Fibroblast of lung (primary cell): ENCODE measurements at places on chromosomes 3 and 15. TPM values are rescaled to one million over a fixed set of nuclear protein-coding genes. Genes with fewer than 3 reads are reported as not detected.

The GXYLT2 gene
- 13.7 and 25.9 TPM in 2 replicates for polyA plus RNA-seq

The SEMA5B gene
- polyA plus RNA-seq: not detected in 2 replicates

The SI gene
- not detected in 2 replicates for polyA plus RNA-seq

The ATP13A4 gene
- 0.01 and 0.10 TPM in 2 replicates for polyA plus RNA-seq

The MYD88 gene
- 22.1 and 27.9 TPM in 2 replicates for polyA plus RNA-seq

The CHRFAM7A gene
- polyA plus RNA-seq: 0.29 and 1.6 TPM in 2 replicates

The KLHL6 gene
- polyA plus RNA-seq: not detected in 2 replicates

The CYP1A2 gene
- polyA plus RNA-seq: not detected in 2 replicates

The SLC6A20 gene
- not detected in 2 replicates for polyA plus RNA-seq
